Activated T-cell treated with anti-CD3 and anti-CD28 coated beads, Interleukin-2, amount 50 U/mL, for 72 hours (primary cell): ENCODE measurements at places on chromosomes 12 and 14. TPM values are rescaled to one million over a fixed set of nuclear protein-coding genes. Genes with fewer than 3 reads are reported as not detected.

GRCh38 chr12:78878459-78878858, 13.9 kb downstream of the SYT1 start:
- H3K4me3 ChIP-seq: no peak overlapping the region
- no peak overlapping the region for H3K27ac ChIP-seq
- H3K27me3 ChIP-seq: no peaks in the 10 kb centered on the region
- no peaks in the 10 kb centered on the region for H3K36me3 ChIP-seq

- peaks cover 2% of the 10 kb centered on the region for H3K36me3 ChIP-seq
- no peak overlapping the region for H3K4me3 ChIP-seq
- peak overlapping the region; percentile 16 for H3K27ac ChIP-seq
- DNase-seq: no peak
- no peaks in the 10 kb centered on the region for H3K4me1 ChIP-seq
These were observed 69.2 kb downstream of the CRACR2A start for GRCh38 chr12:3683670-3684069.

GRCh38 chr14:34328178-34328577, 133.9 kb downstream of the SPTSSA start:
- H3K27me3 ChIP-seq: no peaks in the 10 kb centered on the region
- no peak for DNase-seq
- H3K36me3 ChIP-seq: no peaks in the 10 kb centered on the region
- H3K4me1 ChIP-seq: peaks cover 13% of the 10 kb centered on the region
- H3K4me3 ChIP-seq: no peak overlapping the region

DNA sequence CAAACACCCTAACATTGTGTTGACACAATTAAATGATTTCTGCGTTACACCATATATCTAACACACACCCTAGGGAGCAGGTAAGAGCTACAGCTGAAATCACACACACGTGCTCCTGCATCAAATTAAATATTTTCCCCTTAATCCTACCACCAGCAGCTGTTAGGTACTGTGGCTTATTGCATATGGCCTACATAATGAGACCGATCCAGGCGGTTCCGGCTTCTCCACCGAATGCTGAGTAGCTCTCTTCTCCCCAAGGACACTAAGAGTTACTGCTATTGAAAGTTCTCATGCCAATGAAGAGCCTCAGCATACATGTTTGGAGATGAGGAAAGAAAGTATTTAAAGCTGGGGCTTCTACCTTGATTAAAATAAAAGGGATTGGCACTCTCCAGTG, 472.2 kb upstream of the STXBP6 start:
- H3K27ac ChIP-seq: no peak overlapping the region
- DNase-seq: no peak
- no peak overlapping the region for H3K4me3 ChIP-seq
- no peaks in the 10 kb centered on the region for H3K4me1 ChIP-seq
- no peaks in the 10 kb centered on the region for H3K36me3 ChIP-seq

- no peak for DNase-seq
- H3K4me3 ChIP-seq: no peak overlapping the region
- H3K27ac ChIP-seq: no peak overlapping the region
- peaks cover 43% of the 10 kb centered on the region for H3K4me1 ChIP-seq
- no peaks in the 10 kb centered on the region for H3K27me3 ChIP-seq
- no peaks in the 10 kb centered on the region for H3K36me3 ChIP-seq
These were observed 44.8 kb upstream of the PCED1B start for GRCh38 chr12:47034661-47035060.

The KRT82 gene
- total RNA-seq: not detected

The MAP3K9 gene
- total RNA-seq: 7.5 TPM

The ESR2 gene
- total RNA-seq: 1.0 TPM

The SDSL gene
- total RNA-seq: 3.2 TPM

The SCAF11 gene
- 118 TPM for total RNA-seq

The KRT3 gene
- not detected for total RNA-seq

The TMEM132D gene
- total RNA-seq: not detected
